ENCODE measurements at places on chromosomes 16 and 17.

- no peak for DNase-seq
Observed at GRCh38 chr16:57386381-57386951, 14.2 kb downstream of the CX3CL1 start.

DNA sequence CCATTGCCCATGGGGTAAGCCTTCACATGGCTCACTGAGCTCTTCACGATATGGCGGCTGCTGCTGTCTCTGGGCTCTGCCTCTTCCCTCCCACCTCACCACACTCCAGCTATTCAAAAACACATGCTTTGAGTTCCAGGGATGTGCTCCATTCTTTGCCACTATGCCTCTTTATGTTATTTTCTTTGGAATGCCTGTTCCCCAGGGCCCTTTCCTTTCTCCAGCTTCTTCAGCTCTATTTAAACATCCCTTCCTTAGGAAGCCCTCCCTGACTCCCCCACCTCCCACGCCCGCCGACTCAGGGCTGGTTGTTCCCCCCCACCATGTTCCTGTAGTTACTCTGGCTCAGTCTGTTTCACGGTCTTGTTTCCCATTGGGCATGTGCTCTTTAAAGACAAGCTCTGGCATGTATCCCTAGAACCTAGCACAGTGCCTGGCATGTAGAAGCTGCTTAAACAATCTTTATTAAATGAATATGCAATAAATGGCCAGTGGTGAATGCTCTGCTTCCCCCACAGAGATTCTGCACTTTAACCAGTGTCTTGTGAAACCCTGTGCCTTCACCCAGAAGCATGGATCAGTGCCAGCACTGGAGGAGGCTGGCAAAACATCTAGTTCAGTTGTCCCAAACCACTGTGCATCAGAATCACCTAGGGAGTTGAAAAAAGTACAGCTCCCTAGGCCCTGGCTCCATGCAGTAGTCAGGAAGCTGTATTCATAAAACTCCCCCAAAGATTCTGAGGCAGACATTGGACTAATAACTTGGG lies 6.9 kb downstream of the MYCBPAP start:
- no peak for DNase-seq

DNA sequence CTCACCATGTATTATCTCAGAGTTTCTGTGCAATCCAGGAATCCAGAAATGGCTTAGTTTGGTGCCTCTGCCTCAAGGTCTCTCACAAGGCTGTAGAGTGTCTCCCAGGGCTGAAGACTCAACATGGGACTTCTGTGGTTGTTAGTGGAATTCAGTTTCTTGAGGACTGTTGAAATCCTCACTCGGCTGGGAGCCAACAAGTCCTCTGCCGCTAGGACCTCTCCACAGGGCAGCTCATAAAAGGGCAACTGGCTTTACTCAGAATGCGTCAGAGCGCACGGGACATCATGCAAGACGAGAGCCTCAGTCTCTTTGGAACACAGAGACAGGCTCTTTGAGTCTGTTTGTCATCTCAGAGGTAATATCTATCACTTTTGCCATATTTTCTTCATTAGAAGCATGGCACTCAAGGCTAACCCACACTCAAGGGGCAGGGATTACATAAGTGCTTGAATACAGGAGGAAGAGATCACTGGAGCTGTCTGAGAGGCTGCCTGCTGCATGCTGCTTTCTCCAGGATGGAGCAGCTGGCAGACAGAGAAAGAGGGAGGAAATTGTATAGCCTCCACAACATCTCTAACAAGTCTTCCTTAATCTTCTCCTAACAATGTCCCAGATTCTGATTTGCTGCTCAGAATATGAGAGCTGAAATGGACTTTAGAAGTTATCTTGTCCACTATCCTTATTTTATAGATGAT lies 97.5 kb upstream of the ASIC2 start:
- no peak for DNase-seq

DNA sequence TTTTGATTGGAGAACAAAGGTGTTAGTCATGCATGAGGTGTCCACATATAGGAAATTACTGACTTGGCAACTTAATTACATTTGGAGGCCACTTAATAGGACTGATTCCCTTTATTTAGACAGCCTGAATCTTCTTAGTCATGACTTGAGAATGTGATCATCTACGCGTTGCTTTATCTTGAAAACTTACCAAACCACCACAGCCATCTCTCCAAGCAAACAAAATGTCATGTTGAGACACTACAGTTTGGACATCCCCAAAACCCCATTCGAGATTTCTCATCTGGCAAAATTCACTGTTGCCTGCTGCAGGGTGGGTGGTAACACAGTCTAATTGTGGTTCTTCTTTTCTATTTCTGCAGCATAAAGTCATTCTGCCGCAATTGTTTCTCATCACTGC lies 176.5 kb upstream of the CDH5 start:
- peak; percentile 78 for DNase-seq

GRCh38 chr17:31269578-31269983 lies 27.5 kb downstream of the OMG start:
- peak; percentile 92 for DNase-seq

GRCh38 chr17:17952691-17953090 lies 19.5 kb downstream of the TOM1L2 start:
- no peak for DNase-seq

GRCh38 chr17:63178530-63178929 lies 212.5 kb downstream of the TANC2 start:
- peak; percentile 30 for DNase-seq

DNA sequence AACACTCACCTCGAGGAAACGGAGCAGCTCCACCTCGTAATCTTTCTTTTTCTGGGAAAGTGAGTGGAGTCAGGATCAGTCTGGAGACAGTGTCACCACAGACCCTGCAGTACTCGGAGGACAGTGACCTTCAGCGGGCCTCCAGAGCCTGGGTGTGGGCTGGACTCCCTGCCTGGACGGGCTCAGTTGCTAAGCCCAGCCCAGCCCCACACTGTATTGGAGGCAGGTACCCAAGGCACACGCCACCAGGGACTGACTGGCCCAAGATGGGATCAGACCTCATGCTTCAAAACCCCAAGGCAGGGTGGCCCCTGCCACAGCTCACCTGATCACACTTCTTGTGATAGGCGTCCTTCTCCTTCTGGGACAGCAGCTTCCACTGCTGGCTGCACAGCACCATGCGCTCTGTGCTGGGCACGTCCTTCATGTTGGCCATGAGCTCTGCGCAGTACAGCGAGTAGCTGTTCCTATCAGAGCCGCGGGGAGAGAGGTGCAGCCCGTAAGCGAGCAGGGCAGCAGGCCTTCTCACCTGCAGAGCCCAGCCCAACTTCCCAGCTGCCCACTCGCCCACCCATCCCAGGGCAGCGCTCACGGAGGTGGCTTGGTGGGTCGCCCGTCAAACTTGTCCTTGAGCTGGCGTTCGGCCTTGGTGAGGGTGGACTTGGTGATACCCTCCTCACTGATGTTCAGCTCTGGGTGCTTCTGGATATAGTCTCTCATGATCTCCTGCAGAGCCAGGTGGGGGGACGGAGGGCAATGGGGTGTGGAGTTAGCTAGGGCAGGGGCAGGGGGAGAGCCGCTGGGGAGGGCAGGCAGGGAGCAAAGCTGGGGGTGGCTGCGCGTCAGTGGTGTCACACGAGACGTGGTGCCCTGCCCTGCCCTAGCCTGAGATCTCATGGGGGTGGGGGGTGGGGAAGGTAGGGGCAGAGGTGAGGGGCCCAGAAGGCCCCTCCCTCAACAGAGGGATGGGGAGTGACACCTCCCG lies 7.9 kb downstream of the UBTF start:
- DNase-seq = no peak
